ENCODE measurements at places on chromosomes 2 and 18. TPM values are rescaled to one million over a fixed set of nuclear protein-coding genes. Genes with fewer than 3 reads are reported as not detected.

HPCAL1 gene
- total RNA-seq = 55.8 TPM

MYO5B gene
- total RNA-seq = not detected

TLX2 gene
- total RNA-seq = 0.34 TPM

RESP18 gene
- not detected for total RNA-seq

REG3G gene
- not detected for total RNA-seq
